Bone marrow (tissue), 2 donors: ENCODE measurements at places on chromosomes 16 and 17.

GRCh38 chr17:65855245-65855644, 293.8 kb upstream of the AXIN2 start:
- no peak for DNase-seq

GRCh38 chr17:64403881-64404460, 13.3 kb upstream of the PECAM1 start:
- DNase-seq: no peak

DNA sequence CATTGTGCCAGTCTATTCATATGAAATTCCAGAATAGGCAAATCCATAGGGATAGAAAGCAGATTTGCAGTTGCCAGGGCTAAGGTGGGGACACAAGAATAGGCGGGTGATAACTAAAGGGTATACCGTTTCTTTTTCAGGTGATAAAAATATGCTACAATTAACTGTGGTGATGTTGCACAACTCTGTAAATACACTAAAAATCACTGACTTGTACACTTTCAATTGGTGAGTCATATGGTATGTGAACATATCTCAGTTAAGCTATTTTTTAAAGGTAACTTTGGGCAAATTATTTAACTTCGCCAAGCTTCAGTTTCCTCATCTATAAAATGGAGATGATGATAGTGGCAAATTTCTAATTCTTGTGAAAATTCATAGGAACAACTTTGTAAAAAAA, 65.9 kb downstream of the CDYL2 start:
- no peak for DNase-seq

- DNase-seq: no peak
These were observed 389.9 kb downstream of the MAF start for GRCh38 chr16:79210607-79211006.

DNA sequence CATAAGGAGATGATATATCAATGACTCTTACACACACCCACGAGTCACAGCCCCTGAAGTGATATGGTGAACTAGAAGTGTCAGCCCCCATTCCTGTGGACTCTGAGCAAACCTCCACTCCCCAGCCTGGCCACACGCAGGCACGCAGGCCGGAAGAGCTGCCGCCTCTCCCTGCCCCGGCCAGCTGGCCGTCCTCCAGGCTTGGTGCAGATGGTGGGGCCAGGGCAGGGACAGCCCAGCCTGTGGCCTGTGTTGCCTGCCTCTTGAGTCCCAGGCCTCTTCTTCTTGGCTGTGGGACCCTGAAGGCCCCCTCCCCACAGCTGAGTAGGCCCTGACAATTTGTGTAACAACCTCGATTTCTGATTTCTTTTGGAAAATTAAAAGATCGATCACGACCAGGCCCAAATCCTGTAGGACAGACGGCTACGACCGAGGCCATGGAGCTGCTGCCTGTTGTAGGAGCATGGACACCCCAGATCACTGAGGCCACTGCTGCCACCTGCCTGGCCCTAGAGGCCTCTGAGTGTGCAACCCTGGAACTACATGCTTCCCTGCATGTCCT, 10.0 kb upstream of the MPRIP start:
- DNase-seq: no peak

GRCh38 chr16:59341368-59341767, 607.3 kb upstream of the GOT2 start:
- DNase-seq: no peak

GRCh38 chr16:15811481-15812400, 45.1 kb downstream of the MYH11 start:
- no peak for DNase-seq
